Activated T-helper 17 cell treated with anti-CD3 and anti-CD28 coated beads, Interleukin-2, amount 50 U/mL, for 72 hours (primary cell): ENCODE measurements at places on chromosomes 12 and 14. TPM values are rescaled to one million over a fixed set of nuclear protein-coding genes. Genes with fewer than 3 reads are reported as not detected.

DNA sequence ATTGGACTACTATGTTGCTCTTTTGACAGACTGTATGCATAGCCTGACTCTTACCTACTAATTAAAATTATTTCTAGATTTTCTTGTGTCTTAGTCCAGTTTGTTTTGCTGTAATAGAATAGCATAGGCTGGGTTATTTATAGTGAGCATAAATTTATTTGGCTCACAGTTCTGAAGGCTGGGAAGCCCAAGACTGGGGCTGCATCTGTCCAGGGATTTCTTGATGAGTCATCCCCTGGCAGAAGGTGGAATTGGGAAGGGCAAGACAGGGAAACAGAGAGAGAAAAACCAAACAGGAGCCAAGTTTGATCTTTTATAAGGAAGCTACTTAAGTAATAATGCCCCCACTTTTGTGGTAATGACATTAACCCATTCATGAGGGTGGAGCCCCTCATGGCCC, 759.2 kb upstream of the LRFN5 start:
- no peak overlapping the region for H3K27ac ChIP-seq
- H3K4me1 ChIP-seq, result no peaks in the 10 kb centered on the region

- ATAC-seq, result no peak
- H3K27me3 ChIP-seq, result no peaks in the 10 kb centered on the region
- H3K4me3 ChIP-seq, result no peak overlapping the region
- H3K27ac ChIP-seq, result no peak overlapping the region
- no peaks in the 10 kb centered on the region for H3K36me3 ChIP-seq
- no peaks in the 10 kb centered on the region for H3K4me1 ChIP-seq
These were observed 112.6 kb downstream of the FOXA1 start for GRCh38 chr14:37482428-37482827.

DNA sequence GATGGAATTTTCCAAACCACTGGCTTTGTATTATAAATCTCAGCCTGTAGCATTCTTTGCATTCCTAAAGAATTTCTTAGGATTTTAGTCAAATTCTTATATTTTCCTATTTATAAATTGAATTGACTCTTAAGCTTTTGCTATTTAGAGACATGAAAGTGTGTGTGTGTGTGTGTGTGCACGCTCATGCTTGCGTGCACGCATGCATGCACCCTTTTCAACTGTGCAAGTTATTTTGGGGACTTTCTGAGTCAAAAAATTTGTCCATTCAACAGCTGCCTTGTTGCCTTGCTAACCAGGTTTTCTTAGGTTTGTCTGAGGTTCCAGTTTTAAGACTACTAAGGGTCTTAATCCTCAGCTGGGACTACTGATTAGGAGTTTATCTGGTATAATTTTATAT, 42.6 kb downstream of the GPATCH2L start:
- H3K4me3 ChIP-seq, result no peak overlapping the region
- H3K36me3 ChIP-seq, result peaks cover 96% of the 10 kb centered on the region
- H3K4me1 ChIP-seq, result no peaks in the 10 kb centered on the region
- no peaks in the 10 kb centered on the region for H3K27me3 ChIP-seq

GRCh38 chr12:124210991-124211577, 83.8 kb upstream of the RFLNA start:
- H3K27ac ChIP-seq, result no peak overlapping the region
- no peaks in the 10 kb centered on the region for H3K36me3 ChIP-seq
- H3K4me3 ChIP-seq, result no peak overlapping the region
- no peak for ATAC-seq
- peaks cover 14% of the 10 kb centered on the region for H3K27me3 ChIP-seq

Gene FAM181A
- not detected for total RNA-seq

DNA sequence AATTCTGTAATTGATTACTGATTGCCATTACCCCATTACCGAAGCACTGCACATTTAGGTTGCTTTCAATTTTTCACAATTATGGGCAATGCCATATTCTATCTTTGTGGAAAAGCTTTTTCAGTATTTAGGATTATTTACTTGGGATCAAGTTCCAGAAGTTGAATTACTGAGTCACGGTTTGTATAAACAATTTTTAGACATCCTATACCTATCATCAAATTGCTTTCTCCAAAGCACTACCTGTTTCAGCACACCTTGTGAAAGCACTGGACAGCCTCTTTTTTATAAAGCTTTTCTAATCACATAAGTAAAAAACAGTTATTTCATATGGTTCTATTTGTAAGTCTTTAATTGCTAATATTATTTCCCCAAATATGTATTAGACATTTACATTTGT, 221.5 kb upstream of the CAND1 start:
- H3K27me3 ChIP-seq, result peaks cover 4% of the 10 kb centered on the region
- H3K4me3 ChIP-seq, result no peak overlapping the region
- no peak for ATAC-seq
- H3K27ac ChIP-seq, result no peak overlapping the region

Gene C12orf54
- not detected for total RNA-seq

Gene DEGS2
- 0.30 TPM for total RNA-seq

DNA sequence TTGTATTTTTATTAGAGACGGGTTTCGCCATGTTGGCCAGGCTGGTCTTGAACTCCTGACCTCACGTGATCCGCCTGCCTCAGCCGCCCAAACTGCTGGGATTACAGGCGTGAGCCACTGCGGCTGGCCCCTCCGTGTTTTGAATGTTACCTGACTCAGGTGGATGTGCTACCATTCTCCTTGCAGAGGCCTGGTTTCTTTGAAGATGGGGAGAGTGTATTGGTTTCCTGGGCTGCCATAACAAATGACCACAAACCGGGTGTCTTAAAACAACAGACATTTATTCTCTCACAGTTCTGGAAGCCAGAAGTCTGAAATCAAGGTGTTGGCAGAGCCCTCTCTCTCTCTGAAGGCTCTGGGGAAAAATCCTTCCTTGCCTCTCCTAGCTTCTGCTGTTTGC, 98.0 kb downstream of the IRF2BPL start:
- no peak for ATAC-seq
- H3K4me3 ChIP-seq, result peak overlapping the region; percentile 70
- no peaks in the 10 kb centered on the region for H3K36me3 ChIP-seq
- peak overlapping the region; percentile 58 for H3K27ac ChIP-seq
- peaks cover 46% of the 10 kb centered on the region for H3K4me1 ChIP-seq

Gene KRT71
- not detected for total RNA-seq

DNA sequence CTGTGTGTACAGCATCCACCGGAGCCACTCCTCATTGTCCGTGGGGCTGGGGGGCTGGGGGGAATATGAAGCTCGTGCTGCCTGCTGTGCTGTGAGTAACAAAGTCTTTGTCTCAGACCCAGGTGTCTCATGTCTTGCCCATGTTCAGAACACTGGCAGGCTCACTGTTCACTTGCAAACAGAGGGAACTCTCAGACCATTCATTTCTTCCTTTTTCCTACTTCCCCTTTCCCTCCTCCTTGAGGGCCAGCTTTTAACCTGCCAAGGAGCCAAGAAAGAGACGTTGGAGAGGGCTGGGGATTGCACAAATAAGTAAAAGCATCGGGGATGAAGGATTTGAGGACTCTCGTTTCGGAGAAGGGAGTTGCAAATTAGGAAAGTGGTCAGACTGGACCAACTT, 21.6 kb downstream of the GPR132 start:
- H3K27ac ChIP-seq, result no peak overlapping the region
- peaks cover 5% of the 10 kb centered on the region for H3K27me3 ChIP-seq
- ATAC-seq, result no peak
- peaks cover under 1% of the 10 kb centered on the region for H3K36me3 ChIP-seq

Gene TESPA1
- total RNA-seq, result 51.1 TPM

- peaks cover 15% of the 10 kb centered on the region for H3K27me3 ChIP-seq
- H3K36me3 ChIP-seq, result no peaks in the 10 kb centered on the region
These were observed 56.7 kb downstream of the RGS6 start for GRCh38 chr14:71988939-71989338.

- H3K27me3 ChIP-seq, result peaks cover 17% of the 10 kb centered on the region
- H3K4me1 ChIP-seq, result no peaks in the 10 kb centered on the region
- H3K4me3 ChIP-seq, result no peak overlapping the region
- H3K27ac ChIP-seq, result no peak overlapping the region
These were observed 52.9 kb downstream of the APOBEC1 start for GRCh38 chr12:7612851-7613250.

DNA sequence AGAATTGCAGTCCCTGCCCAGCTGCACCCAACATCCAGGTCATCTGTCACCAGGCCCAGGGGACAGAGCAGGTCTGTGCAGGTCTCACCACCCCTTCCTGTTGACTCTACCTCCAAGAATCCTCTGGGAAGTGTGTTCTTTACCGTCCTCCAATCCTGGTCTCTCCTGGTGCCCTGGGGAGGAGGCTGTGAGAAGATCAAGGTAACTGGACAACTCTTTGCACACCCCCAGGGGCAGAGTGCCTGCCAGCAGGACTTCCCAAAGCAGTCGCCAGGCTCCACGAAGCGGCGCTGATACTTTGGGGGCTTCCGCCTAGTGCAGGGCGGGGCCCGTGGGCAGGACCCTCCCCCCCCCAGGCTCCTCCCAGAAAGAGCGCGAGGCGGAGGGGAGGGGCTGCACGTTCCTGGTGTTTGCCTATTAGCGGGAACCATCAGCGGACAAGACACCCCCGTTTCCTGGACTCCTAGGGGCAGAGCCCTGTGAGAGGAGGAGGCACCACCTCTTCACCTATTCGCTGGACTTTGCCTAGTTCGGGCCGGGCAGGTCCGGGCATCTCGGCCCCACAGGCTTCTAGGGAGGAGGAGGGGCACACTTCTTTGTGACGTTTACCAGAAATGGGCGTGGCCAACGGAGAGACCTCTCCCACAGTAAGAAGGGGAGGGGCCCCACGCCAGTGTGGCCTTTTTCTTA, 918.0 kb downstream of the AACS start:
- no peak overlapping the region for H3K27ac ChIP-seq
- peak; percentile 14 for ATAC-seq
- H3K36me3 ChIP-seq, result no peaks in the 10 kb centered on the region
- H3K4me1 ChIP-seq, result no peaks in the 10 kb centered on the region
- no peak overlapping the region for H3K4me3 ChIP-seq
- H3K27me3 ChIP-seq, result peaks cover 30% of the 10 kb centered on the region

Gene CCDC197
- total RNA-seq, result not detected

DNA sequence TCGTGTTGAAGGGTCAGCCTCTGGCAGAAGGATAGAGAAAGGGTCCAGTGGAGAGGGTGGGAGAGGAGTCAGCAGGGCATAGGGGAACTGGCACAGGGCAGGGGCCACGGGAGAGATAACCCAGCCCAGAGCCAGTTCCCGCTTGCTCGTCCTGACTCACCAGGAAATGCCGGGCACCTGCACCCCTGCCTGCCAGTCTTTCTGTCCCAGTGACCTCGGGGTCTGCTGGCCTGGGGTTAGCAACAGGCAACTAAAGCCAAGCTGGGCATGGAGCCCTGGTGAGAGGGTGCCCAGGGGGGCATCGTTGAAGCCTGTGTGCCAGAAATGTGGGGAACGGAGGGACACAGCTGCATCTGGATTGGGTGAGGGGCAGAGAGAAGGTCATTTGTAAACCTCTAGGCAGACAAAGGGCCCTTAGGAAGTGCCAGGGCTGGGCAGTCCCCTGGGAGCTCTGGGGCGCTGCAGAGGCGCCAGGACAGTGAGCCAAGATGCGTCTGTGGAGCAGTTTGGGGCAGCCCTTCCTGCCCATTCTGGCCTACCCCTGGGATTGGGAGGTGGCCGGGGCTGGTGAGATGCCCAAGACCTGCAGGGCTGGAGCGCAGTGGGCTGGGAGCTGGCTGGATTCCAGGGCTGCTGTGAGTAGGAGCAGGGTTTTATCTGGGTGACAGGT, 5.5 kb downstream of the TNFAIP2 start:
- H3K36me3 ChIP-seq, result no peaks in the 10 kb centered on the region
- no peak overlapping the region for H3K4me3 ChIP-seq
- no peaks in the 10 kb centered on the region for H3K4me1 ChIP-seq
- H3K27ac ChIP-seq, result no peak overlapping the region

DNA sequence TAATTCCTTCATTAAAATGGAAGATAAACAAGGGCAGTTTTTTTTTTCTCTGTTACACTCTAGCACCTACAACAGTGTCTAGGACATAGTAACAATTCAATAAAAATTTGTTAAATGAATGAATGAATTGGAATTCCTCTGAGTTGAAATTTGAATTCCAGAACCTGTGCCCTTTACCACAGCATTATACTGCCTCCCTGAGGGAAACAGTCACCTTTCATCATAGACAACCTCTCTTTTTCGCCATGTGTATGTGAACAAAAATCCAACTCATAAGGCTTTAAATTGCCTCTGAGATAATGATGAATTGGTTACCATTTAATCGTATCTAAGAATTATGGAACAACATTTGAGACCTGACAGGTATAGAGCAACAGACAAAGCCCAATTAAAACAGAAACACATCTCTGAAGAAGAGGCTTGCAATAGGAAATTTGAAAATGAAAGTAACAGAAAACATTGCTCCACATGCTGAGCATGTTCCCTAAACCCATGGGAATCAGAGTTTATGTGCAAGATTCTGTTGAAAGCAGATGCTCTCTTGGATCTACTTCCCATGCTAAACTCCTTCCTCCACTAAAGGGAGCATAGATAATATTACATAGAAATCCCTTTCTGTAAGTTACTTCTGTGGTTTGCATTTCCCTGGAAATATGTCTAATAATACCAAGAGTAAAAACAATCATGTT, 657.8 kb downstream of the GALC start:
- H3K4me1 ChIP-seq, result no peaks in the 10 kb centered on the region
- H3K4me3 ChIP-seq, result no peak overlapping the region
- no peak for ATAC-seq
- H3K27ac ChIP-seq, result no peak overlapping the region

Gene NGB
- not detected for total RNA-seq

- H3K36me3 ChIP-seq, result no peaks in the 10 kb centered on the region
- no peak overlapping the region for H3K4me3 ChIP-seq
- H3K27me3 ChIP-seq, result peaks cover 6% of the 10 kb centered on the region
- ATAC-seq, result peak; percentile 66
- no peaks in the 10 kb centered on the region for H3K4me1 ChIP-seq
These were observed 112.0 kb upstream of the TMCC3 start for GRCh38 chr12:94762259-94762942.

GRCh38 chr14:56715938-56716337, 94.3 kb downstream of the OTX2 start:
- ATAC-seq, result no peak
- H3K4me3 ChIP-seq, result no peak overlapping the region
- peaks cover 13% of the 10 kb centered on the region for H3K27me3 ChIP-seq
- H3K36me3 ChIP-seq, result no peaks in the 10 kb centered on the region

GRCh38 chr12:125003021-125003420, 9.6 kb downstream of the BRI3BP start:
- ATAC-seq, result no peak
- H3K36me3 ChIP-seq, result peaks cover 5% of the 10 kb centered on the region
- H3K27ac ChIP-seq, result no peak overlapping the region
- H3K4me1 ChIP-seq, result peaks cover 5% of the 10 kb centered on the region
- no peaks in the 10 kb centered on the region for H3K27me3 ChIP-seq

DNA sequence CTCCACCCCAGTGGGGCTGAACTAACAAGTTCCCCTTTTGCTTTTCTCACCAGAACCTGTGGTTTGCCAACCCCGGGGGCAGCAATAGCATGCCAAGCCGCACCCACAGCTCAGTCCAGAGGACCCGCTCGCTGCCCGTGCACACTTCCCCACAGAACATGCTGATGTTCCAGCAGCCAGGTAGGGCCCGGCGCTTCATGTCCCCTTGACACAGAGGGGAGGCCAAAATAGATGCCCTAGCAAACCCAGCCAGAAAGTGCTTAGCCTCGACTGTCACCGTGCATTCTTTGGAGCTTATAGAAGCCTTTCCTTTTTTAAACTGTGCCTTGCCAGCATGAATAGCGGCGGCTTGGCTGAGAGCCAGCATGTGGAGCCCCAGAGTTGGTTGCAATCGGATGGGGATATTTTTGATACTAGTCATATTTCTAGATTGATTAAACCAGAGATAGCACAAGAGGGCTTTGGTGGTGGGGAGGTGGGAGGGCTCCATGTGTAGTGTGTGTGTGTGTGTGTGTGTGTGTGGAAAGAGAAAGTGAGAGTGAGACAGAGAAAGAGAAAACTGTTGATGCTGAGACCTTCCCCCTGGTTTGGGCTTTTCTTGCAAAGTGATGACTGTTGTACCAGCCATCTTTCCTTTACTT, 126.1 kb downstream of the GCH1 start:
- ATAC-seq, result peak; percentile 36
- H3K36me3 ChIP-seq, result peaks cover 6% of the 10 kb centered on the region
- peaks cover 31% of the 10 kb centered on the region for H3K4me1 ChIP-seq
